ENCODE measurements at places on chromosomes 4 and X.

- DNase-seq = peak; percentile 8
These were observed 43.9 kb downstream of the CLNK start for GRCh38 chr4:10640561-10641201.

GRCh38 chr4:90127706-90128345 is 632 bp downstream of the CCSER1 start:
- no peak for DNase-seq

DNA sequence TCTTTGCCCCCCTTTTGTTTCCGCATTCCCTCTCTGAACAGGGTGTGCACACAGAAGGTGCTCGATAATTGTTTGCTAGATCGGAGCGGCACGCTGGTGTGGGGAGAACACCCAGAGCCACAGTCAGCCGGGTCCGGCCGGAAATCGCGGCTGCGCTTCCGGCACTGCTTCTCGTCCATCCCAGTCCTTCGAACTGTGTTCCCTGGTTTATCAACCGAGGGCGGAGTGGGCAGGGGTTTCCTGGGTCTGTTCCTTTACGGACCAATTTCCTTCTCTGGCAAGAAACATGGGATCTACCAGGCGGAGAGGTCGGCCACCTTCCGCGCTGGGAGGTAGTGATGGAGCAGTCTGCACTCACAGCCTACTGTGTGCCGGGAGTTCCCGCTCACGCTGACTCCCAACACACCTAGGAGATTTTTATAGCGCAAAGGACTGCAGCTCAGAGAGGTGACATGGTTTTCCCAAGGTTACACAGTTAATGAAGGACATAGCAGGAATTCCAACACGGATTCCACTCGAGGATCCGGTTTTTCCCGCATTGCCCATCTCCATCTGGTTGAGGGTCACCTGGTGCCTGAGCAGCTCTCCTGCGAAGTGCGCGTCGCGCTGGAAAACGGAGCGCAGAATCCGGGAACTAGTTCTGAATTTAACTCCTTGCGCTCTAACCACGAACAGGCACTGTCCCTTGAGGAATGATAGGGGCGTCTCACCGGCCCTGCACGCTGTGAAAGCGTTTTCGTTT is 6.8 kb downstream of the MSX1 start:
- no peak for DNase-seq

DNA sequence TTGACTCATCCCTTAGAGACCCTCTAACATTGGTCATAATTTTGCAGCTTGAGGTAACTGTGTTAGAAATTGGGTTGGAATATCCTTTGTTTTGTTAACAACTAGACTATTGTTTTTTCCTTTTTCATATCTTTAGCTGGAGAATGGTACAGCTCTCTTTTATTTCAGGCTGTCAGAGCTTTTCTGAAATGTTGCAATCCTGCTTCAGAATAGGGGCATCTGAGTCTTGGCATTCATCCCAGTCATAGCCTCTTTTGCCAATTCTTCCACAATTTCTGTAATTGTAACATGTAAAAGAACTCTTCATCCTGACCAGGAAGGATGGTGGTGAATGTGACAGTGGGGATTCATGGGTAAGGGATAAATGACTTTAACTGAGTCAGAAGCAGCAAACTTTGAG is 128.7 kb downstream of the FHIP1A start:
- no peak for DNase-seq

DNA sequence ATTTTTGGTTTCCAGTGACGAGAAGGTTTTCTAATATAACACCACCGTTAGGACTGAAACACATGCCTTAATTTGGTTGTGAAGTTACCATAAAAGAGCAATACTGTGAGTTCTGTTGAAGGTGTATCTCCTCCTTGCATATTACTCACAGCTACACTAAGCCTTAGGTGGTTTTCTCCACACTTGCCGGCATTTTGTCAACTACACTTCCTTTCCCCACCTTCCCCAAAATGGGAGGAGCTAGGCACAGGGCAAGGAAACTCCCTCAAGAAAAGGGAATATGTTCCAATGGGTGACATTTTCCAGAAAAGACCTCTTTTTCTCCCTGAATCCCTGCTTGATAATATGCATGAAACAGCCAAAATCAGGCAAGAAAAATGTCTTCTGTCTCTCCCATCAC is 44.8 kb downstream of the RELL1 start:
- no peak for DNase-seq

GRCh38 chr4:151950993-151951670 is 190.3 kb upstream of the GATB start:
- no peak for DNase-seq

GRCh38 chrX:5163663-5164062 is 1065.0 kb downstream of the NLGN4X start:
- no peak for DNase-seq

DNA sequence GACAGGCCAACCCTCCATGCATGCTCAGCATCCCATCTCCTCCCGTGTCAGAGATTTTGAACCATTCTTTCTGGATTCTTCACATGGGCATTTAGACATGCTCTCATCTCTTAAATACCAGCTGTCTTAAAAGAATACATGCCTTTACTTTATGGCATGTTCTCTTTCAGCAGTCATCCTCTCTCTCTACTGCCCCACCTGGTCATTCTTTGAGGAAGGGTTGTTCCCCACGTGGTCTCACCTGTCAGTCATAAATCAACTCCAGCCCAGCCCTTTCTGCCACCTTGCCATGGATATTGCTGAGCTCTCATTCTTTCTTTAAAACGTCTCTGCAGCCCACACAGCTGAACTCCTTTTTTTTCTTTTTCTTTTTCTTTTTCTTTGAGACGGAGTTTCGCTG is 111.3 kb downstream of the ARHGAP10 start:
- no peak for DNase-seq

GRCh38 chrX:39144956-39145355 is 343.7 kb downstream of the MID1IP1 start:
- DNase-seq = no peak

- DNase-seq = no peak
These were observed 158.7 kb upstream of the RBPJ start for GRCh38 chr4:26162101-26162500.

DNA sequence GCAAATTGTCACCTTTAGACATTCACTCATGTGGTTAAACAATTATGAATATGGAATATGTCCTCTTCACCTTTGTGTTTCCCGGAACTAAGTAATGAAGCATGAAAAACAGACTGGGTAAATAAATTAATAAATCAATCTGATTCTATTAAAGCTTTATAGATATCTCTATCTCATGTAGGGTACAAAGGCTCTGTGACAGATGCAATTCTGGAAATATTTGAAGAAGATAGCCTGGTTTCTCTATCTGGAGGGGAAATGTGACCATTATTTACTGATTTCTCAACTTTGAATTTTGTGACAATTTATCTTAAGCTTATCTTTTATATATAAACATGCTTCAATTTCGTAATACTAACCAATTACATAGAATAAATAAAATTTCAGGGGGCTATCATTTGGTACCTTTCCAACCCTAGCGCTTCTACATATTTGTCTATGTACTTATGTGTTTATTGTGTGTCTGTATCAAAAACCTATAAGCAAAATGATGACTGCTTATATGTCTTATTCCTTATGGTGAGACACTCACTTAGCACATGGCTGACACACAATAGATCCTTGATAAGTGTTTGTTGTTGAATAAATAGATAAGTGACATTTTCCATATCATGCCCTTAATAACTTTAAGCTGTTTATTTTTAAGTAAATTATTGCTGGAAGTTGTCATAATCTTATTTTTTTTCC is 9.9 kb downstream of the CTSO start:
- no peak for DNase-seq

DNA sequence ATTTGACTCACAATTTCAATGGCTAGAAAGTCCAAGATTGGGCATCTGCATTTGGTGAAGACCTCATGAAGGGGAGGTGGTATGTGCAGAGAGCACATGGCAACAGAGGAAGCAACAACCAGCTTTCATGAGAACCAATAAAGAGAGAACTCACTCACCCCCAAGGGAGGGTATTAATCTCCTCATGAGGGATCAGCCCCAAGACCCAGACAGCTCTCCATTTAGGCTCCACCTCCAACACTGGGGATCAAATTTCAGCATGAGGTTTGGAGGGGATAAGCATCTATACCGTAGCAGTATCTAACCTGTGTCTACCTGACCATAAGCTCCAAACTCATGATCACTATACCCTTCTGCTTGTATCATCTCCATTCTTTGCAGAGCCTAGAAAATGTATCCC is 9.3 kb upstream of the TBC1D19 start:
- no peak for DNase-seq

DNA sequence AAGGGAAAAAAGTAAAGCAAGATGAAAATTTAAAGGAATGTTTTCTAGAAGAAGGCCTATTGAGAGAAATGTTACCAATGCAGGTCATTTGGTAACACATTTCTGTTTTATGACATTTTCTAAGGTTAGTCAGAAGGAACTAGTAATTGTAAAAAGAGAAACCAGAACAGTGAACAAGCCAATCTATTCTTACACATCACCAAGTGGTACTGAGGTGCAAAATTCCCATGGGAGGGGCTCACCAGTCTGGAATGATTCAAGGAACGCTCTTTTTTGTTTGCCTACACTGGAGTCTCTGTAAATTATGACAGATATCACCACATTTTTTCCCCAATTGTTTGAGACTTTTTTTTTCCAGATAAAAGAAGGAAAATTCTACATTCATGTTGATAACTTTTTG is 404.7 kb upstream of the CNKSR2 start:
- DNase-seq = no peak

- DNase-seq = no peak
These were observed 327.0 kb upstream of the ZFP42 start for GRCh38 chr4:187668526-187669082.

- DNase-seq = no peak
These were observed 35.6 kb upstream of the DCAF8L1 start for GRCh38 chrX:28016823-28017222.

GRCh38 chr4:147057611-147058190 is 112.0 kb upstream of the TTC29 start:
- no peak for DNase-seq

DNA sequence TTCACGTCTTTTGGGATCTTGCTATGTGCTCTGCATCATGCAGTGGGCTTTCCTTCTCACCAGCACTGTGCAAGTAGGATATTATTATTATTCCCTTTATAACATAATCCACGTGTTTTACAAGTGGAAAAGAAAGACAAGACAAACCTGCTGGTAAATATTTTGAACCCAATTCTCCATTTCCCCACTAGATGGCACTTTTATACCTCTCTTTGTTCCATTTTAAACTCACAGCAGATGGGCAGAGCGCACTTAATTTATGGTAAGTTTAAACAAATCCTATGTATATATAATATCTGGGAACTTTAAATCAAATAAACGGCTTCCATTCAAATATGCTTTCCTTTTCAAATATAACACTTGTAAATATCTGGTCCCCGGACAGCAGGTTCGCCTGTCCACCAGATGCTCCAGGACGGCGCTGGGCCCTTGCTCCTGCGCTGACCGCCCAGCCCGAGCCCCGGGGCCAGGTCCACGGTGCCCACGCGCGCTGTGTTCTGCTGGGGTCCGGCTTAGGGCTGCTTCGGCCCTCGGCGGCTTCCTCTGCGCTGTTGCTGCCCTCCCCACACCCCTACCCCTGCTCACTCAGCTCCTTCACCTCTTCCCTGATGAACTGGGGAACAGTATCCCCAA is 31.1 kb downstream of the F11 start:
- no peak for DNase-seq

DNA sequence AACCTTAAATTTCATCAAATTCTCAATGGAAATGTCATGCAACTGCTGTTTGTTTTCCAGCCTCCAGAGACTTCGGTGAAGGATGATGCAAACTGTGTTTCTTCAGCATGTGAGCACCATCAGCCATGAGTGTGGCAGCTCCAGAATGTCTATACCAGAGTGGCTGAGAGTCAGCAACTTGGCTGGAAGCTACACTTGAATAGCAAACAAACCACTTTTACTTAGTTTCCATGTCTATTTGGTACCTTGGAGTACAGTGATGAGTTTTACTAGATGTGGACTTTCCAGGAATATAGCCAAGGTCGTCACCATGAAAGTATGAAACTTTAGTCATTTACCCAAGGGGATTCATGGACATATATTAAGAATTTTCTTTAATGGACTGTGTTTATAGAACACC is 4.3 kb upstream of the IL21 start:
- DNase-seq = no peak

GRCh38 chr4:96637971-96638412 is 798.1 kb downstream of the PDHA2 start:
- DNase-seq = no peak

DNA sequence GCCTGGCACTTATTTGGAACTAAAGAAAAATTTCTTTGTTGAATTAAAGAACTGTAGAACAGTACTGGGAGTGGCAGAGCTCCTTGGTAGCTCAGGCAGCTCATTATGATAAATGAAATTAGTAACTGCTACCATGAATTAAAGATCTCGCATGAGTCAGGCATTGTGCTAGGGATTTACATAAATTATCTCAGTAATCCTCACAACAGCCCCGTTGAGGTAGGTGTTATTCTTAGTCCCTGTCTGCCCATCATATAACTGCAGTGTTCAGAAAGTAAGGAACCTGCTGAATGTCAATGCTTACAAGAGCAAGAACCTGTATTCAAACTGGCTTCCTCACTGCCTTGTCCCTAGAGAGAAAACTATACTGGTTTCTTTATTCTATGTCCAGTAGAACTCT is 108.3 kb downstream of the NLGN4X start:
- no peak for DNase-seq

All from CD4-positive, alpha-beta T cell treated with Interleukin-1 beta for 1 hour (primary cell).